SIG-M5 (cell line): ENCODE measurements at places on chromosomes 13 and 19.

GRCh38 chr19:40815223-40815622 is 16.2 kb downstream of the EGLN2 start:
- DNase-seq = no peak

DNA sequence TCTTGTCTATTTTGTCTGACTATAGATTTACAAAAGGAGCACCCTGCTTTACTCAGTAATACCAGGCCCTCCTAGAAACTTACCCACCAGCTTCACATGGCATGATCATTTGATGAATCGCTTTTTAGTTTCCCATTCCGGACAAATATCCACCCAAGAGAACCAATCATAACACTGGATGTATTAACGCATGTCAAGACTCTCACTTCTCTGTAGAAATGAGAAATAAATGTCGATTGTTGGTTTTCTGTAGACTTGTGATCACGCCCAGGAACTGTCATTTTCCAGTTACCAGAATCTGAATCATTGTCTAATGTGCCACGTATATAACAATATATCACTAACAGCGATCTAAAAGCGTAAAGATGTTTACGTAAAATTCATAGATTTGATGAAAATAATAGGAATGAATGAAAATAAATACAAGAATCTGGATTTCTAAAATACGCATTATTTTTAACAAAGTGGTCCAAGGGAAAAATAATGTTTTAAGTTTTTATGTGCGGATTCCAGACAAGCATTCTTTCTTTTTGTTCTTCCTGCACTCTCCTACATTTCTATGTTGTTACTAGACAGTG is 14.0 kb downstream of the CDX2 start:
- no peak for DNase-seq

DNA sequence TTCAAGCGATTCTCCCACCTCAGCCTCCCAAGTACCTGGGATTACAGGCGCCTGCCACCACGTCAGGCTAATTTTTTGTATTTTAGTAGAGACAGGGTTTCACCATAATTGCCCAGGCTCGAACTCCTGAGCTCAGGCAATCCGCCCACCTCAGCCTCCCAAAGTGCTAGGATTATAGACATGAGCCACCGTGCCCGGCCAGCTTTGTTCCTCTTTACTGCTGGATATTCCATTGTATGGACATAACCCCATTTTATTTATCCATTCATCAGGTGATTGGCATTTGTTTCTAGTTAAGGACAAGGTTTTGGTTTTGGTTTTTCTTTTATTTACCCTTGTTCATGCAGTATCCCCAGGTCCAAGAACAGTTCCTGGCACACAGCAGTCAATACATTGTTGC is 4.1 kb upstream of the RPS9 start:
- no peak for DNase-seq

- DNase-seq = no peak
Measured at GRCh38 chr13:33537026-33537425, 251.5 kb upstream of the STARD13 start.

DNA sequence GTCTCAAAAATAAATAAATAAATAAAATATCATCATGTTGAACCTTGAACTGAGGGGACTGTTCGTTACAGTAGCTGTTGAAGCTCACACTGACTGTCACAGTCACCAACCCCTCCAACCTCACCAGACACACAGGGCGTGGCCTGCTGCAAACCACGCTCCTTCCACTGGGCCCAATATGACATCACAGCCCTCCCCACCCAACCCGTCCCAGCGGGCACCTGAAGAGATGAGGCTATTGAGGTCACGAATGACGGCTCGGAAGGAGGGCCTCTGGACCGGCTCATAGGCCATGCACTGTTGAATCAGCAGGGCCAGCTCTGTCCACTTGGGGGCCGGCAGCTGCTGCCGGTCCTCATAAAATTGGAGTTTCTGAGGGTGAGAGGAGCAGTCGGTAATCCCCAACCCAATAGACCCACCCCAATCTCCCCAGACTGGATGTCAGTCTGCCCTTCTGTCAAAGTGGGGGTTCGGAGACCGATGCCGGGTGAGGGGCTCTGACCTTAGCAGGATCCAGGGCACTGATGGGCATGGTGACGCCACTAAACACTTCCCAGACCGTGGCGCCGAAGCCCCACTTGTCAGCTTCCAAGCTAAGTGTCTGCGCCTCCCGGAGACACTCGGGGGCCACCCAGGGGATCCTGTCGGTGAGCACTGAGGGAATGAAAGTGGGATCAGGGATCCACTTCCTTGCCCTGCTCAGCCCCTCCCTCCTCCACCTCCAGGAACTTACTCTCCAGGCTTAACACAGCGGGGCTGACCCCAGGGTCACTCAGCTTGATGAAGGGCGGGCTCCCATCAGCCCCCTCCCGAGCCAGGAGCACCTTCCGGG is 13.2 kb downstream of the JAK3 start:
- DNase-seq = no peak

GRCh38 chr13:46586751-46587514 is 34.0 kb downstream of the LRCH1 start:
- no peak for DNase-seq

GRCh38 chr13:32448972-32449371 is 21.0 kb upstream of the N4BP2L1 start:
- DNase-seq = no peak

DNA sequence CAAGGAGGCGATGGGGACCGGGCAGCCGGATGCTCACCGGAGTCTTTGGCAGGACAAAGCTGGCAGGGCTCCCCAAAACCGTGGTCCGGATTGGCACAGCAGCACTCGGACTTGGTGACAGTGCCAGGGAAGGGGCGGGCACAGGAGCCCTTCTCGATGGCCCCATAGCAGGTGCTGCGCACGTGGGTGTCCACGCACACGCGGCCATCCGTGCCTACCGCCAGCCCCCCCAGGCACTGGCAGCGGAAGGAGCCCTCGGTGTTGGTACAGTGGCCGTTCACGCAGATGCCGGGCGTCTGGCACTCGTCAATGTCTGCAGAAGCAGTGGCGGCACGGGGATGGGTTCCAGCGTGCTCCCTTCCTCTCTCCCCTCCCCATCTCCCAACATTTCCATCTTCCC is 17.9 kb downstream of the FBN3 start:
- no peak for DNase-seq

DNA sequence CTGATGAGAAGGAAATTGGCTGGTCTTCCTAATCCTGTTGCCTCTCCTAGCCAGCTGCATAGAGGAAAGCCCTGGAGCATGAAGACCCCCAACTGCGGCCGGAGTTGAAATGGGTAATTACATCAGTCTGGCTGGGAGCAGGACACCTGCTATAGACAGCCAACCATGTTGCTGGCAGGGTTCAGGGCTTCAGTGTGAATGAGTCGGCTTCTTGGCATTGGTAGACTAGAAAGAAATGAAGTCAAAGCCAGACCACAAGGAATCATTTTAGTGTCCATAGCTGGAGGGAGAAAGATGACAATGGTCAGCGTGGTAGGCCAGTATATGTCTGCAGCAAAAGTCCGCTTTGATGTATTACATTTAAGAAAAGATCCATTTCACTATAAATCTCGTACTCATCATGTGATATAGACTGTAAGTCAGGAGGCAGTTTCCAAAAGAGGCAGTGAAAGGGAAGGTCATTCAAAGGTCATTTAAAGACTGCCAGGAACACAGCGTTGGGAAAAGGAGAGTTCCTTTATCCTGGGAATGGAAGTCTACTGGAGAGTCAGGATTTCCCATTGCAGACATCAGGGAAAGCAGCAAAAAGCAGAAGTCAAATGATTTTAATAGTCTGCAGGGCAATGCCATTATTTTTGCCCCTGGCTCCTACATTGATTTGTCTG is 262.7 kb downstream of the DNAJC15 start:
- DNase-seq = no peak

GRCh38 chr13:98941126-98941525 is 36.7 kb downstream of the DOCK9 start:
- no peak for DNase-seq

- no peak for DNase-seq
Measured at GRCh38 chr13:44373601-44374347, at the start of gene SERP2. SERP2 (plus strand) TSS chr13:44373824; CDS start chr13:44374026, 202 bp downstream.

- no peak for DNase-seq
Measured at GRCh38 chr19:27966390-27966816, 1246.5 kb downstream of the UQCRFS1 start.

DNA sequence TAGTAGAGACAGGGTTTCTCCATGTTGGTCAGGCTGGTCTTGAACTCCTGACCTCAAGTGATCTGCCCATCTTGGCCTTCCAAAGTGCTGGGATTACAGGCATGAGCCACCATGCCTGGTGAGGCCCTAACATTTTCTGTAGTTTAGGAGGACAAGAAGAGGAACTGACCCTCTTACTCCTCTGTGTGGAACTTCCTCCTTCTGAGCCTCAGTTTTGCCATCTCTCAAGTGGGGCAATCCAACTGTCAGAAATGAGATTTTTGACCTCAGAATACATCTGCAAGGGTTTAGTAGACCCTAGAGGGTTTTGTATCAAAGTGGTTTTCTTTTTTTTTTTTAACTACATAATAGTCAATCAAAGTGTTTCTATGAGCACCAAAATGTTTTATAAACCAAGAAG is 2.4 kb downstream of the DKKL1 start:
- DNase-seq = no peak

DNA sequence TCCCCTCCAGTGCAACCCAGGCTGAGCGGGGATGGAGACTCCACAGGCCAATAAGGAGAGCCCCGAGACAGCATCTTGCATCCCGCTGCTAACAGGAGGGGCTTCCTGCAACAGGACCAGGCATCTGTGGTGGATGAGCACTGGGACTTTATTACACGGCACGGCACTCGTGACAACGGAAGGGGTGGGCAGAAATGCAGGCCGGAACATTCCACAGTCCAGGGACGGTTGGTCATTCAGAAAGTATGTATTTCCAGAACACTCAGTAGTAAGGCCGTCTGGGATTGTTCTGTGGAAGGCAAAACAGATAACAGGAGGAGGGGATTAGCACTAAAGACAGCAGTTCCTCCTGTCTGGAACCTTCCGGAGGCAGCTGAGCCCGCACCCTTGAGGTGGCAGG is 3.3 kb upstream of the TM6SF2 start:
- no peak for DNase-seq

GRCh38 chr13:73722120-73722519 is 412.1 kb downstream of the KLF12 start:
- DNase-seq = no peak

DNA sequence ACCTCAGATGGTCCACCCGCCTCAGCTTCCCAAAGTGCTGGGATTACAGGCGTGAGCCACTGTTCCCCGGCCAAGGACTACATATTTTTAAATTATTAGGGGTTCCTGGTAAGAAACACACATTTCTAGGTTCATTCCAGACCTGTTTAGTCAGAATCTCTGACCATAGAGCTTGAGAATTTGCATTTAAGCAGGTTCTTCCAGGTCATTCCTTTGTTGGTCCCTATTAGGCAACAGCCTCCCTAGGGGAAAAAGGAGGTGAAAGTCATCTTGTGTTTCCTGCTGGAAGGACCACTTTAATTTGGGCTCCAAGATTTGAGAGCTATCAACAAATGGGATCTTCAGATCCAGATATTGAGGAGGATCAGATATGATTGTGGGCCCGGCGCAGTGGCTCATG is 16.3 kb downstream of the S1PR2 start:
- DNase-seq = no peak

- no peak for DNase-seq
Measured at GRCh38 chr19:45276284-45276687, 25.2 kb downstream of the MARK4 start.

- no peak for DNase-seq
Measured at GRCh38 chr19:39237200-39238184, 7.3 kb downstream of the IFNL3 start.

GRCh38 chr19:12789098-12789903 is 2.0 kb upstream of the JUNB start:
- no peak for DNase-seq

DNA sequence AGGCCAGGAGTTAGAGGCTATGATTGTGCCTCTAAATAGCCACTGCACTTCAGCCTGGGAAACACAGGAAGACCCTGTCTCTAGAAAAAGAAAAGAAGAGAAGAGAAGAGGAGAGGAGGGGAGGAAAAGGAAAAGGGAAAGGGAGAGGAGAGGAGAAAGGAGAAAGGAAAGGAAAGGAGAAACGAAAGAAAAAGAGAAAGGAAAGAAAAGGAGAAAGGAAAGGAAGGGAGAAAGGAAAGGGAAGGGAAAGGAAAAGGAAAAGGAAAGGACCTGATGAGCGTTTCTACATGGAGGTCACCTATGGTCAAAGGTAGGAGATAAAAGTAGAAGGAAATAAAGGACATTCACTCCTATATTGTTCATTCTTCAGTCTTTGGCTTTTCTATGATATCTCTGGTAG is 109.1 kb upstream of the TRPC4 start:
- DNase-seq = no peak

GRCh38 chr19:8004723-8005513 is 523 bp downstream of the ELAVL1 start:
- DNase-seq = no peak

GRCh38 chr19:8904597-8904996 is 72.4 kb downstream of the MBD3L1 start:
- DNase-seq = no peak

DNA sequence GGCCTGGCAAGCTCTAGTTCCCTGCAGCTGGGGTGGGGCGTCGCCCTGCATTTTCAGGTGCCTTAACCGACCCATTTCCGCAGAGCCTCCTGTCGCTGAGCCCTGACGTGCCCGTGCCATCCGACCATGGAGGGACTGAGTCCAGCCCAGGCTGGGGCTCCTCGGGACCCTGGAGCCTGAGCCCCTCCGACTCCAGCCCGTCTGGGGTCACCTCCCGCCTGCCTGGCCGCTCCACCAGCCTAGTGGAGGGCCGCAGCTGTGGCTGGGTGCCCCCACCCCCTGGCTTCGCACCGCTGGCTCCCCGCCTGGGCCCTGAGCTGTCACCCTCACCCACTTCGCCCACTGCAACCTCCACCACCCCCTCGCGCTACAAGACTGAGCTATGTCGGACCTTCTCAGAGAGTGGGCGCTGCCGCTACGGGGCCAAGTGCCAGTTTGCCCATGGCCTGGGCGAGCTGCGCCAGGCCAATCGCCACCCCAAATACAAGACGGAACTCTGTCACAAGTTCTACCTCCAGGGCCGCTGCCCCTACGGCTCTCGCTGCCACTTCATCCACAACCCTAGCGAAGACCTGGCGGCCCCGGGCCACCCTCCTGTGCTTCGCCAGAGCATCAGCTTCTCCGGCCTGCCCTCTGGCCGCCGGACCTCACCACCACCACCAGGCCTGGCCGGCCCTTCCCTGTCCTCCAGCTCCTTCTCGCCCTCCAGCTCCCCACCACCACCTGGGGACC is 1.2 kb downstream of the ZFP36 start:
- no peak for DNase-seq

GRCh38 chr19:6378041-6378440 is 2.3 kb upstream of the PSPN start:
- DNase-seq = no peak

- no peak for DNase-seq
Measured at GRCh38 chr19:51710163-51710562, 13.6 kb downstream of the HAS1 start.

GRCh38 chr13:38662362-38662761 is 24.5 kb upstream of the FREM2 start:
- DNase-seq = no peak

GRCh38 chr19:39833464-39834286 is at the start of gene DYRK1B:
DYRK1B (minus strand) TSS chr19:39834162; CDS start chr19:39831867, 2,295 bp downstream.
- DNase-seq = no peak

GRCh38 chr13:113667771-113668490 is 912 bp downstream of the GRK1 start:
- no peak for DNase-seq

DNA sequence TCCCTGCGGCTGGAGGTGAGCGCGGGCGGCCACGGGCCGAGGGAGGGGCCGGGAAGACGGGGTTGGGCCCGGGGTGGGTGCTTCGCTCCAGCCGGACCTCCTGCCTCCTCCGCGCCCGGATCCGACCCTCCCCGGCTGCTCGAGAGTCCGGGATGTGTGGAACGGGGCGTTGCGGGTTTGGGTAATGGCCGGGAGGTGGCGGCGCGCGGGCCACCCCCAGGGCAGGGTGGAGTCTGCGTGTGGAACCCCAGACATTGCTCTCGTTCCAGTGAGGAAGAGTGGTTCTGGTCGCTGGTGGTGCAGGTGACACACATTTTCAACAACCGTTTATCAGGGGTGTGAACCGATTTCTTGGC is 38.8 kb downstream of the ARHGEF7 start:
- DNase-seq = no peak
